ENCODE measurements at places on chromosomes 5 and 9.

GRCh38 chr5:106374956-106375355 lies 1295.8 kb downstream of the EFNA5 start:
- peak; percentile 41 for DNase-seq

DNA sequence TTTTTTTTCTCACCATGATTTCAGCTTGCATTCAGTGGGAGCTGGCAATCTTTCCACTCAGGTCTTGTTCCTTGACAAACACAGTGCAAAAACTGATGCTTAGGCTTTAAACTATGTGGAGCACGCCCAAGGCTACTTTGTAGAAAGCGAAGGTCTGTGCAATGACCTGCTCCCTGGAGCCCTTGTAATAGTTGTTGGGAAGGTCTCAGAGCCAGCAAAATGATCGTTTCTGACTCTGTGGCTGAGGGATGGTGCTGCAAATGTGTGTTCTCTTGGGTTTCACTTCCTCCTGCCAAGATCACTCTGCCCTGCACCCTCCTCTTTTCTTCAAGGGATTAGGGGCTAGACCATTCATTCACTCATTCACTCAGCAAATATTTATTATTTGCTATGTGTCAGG lies 249.7 kb upstream of the MAP3K1 start:
- DNase-seq = no peak

GRCh38 chr9:99360026-99360425 lies 137.9 kb downstream of the SEC61B start:
- no peak for DNase-seq

- DNase-seq = no peak
These were observed 78.5 kb downstream of the C9orf152 start for GRCh38 chr9:110129425-110129824.

- DNase-seq = no peak
These were observed 26.6 kb upstream of the POMT1 start for GRCh38 chr9:131475956-131476776.

DNA sequence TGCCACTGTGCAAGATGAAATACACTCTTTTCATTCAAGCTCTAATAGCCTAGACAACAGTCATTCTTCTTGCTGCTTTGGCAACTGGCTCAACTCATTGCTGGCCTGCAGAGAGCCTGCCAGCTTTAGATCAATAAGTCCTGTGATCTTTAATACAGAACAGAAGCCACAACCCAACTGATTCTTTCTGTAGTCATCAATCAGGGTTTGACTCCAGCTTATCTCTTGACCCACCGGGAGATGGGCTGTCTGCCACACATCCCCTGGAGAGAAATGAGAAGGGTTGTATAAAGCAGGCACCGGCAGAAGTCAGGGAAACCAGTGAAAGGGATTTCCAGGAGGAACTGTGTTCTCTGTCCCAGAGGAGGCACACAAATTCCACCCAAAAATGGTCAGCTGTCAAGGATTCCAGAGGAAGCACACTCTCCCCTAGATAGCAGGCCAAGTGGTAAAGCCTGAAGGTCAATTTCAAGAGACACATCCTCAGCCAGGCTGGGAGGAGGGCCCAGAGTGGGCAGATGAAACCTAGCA lies 24.5 kb downstream of the LHFPL2 start:
- no peak for DNase-seq

- no peak for DNase-seq
These were observed 72.9 kb downstream of the SERINC5 start for GRCh38 chr5:80182809-80183580.

DNA sequence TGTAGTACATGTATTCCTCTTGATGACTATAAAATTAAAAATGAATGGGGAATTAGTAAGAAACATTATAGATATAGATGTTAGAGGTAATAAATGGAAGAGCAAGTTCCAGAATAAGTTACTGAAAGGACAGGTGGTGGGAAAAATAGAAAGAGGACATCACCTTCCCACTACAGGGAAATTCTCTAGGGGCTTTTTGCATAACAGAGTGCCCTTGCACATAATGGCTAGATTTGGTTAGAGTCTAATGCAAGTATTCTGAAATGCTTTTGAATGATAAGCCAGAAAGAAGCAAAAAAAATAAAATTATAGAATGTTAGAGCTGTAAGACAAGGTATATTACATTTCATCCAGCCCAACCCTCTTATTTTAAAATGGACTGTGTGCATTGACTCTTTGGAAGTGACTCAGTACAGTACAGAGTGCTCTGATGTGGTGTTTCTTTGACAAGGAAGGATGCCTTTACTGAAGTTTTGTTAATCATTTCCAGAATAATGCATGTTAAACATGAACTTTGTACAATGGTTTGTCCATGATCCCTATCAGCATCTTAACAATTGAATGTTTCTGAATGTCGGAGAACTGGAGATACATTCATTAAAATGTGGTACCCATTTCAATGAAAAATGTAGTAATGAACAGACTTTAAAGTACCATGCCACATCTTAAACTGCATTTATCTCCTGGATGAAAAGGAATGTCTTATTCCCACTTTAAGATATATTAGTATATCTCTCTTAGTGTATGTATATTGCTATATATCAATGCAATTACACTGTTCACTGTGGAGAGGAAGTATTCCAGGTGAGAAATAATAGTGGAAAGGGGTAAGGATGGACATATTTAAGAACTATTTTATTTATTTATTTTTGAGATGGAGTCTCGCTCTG lies 391.1 kb downstream of the ADGRV1 start:
- no peak for DNase-seq

GRCh38 chr9:109031241-109031640 lies 17.9 kb upstream of the CTNNAL1 start:
- DNase-seq = no peak

- DNase-seq = no peak
These were observed 4.2 kb downstream of the SARDH start for GRCh38 chr9:133733796-133734533.

- no peak for DNase-seq
These were observed 9.9 kb upstream of the GRHPR start for GRCh38 chr9:37412431-37413151.

DNA sequence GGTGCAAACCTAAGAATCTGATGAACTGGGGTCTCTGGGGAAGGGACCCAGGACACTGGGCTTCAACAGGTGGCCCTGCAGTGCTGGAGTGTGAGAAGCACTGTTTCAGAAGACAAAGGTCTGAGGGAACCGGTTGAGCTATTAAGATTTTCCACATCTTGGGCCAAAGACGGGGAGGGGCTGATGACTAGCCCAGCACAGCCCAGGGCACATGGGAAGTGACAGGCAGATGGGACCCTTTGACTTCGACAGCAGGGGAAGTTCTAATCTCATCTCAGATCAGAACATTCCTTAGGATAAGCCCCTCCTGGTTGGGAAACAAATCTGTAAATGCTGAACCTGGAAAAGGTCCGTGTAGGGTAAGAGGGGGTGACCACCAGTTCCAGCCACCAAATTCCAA lies 67.4 kb downstream of the RAPGEF1 start:
- DNase-seq = no peak

GRCh38 chr9:72779614-72780013 lies 173.2 kb downstream of the ALDH1A1 start:
- DNase-seq = no peak

- peak; percentile 23 for DNase-seq
These were observed 99.9 kb upstream of the TLE4 start for GRCh38 chr9:79471580-79472543.

DNA sequence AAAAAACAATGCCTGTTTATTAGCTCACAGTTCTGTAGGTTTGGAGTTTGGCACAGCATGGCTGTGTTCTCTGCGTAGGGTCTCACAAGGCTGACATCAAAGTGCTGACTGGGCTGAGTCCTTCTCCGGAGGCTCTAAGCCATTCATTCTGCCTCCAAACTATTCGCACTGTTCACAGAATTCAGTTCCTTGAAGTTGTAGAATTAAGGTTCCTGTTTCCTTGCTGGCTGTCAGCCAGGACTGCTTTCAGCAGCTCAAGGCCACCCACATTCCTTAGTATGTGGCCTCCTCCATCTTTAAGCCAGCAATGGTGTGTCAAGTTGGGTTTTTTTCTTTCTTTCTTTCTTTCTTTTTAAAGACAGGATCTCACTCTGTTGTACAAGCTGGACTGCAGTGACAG lies 161.9 kb downstream of the CDH6 start:
- no peak for DNase-seq

GRCh38 chr5:179603308-179603707 lies 20.2 kb downstream of the HNRNPH1 start:
- DNase-seq = no peak

- no peak for DNase-seq
These were observed 278.9 kb upstream of the ACTBL2 start for GRCh38 chr5:57761513-57761912.

- no peak for DNase-seq
These were observed 12.9 kb upstream of the MTMR12 start for GRCh38 chr5:32325616-32326015.

DNA sequence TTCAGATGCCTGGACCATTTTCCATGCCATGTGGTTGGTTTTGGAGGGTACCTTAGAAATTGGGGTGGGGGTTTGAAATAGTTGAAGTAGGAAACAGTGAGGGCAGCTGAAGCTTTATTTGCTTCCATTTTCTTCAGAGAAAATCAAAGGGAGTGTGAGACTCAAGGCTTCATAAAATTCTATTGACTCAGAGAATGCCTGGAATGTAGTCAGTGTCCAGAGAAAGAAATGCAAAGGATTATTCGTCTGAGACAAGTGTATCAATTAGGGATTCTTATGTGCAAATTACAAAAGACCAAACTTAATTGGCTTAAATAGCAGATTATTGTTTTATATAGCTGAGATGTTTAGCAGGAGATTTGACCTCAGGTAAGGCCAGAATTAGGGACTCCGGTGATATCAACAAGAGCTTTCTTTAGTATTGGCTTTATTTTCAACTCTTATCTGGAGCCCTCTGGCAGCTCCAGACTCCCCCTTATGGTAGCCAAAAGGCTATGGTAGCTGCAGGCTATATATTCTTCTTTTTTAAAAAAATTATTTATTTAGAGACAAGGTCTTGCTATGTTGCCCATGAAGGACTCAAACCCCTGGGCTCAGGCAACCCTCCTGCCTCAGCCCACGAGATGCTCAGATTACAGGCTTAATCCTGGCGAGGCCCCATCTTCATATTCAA lies 38.9 kb downstream of the PTTG1 start:
- no peak for DNase-seq

- DNase-seq = no peak
These were observed 196.9 kb downstream of the MAST4 start for GRCh38 chr5:66793049-66793448.

DNA sequence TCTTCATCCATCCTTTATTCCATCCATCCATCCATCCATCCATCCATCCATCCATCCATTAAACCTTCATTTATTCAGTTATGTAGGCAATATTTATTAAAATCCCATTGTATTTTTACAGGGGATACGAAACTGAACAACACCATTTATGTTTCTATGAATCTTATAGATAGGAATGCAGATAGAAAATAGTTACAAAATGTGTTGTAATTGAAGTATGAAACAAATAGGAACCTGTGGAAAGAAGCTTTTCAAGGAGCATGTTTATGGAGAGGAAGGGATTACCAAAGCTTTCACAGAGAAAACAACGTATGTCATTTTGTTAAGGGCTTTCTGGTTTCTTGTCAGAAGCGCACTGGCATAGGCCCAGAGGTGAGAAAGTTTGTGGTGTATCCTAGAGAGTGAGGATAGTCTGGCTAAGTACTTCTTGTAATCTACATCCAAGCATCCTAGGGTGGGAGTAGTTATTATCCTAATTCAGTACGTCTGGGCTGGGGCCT lies 184.0 kb downstream of the CNTLN start:
- DNase-seq = no peak

- peak; percentile 89 for DNase-seq
These were observed 14.6 kb upstream of the F2R start for GRCh38 chr5:76701298-76701697.

DNA sequence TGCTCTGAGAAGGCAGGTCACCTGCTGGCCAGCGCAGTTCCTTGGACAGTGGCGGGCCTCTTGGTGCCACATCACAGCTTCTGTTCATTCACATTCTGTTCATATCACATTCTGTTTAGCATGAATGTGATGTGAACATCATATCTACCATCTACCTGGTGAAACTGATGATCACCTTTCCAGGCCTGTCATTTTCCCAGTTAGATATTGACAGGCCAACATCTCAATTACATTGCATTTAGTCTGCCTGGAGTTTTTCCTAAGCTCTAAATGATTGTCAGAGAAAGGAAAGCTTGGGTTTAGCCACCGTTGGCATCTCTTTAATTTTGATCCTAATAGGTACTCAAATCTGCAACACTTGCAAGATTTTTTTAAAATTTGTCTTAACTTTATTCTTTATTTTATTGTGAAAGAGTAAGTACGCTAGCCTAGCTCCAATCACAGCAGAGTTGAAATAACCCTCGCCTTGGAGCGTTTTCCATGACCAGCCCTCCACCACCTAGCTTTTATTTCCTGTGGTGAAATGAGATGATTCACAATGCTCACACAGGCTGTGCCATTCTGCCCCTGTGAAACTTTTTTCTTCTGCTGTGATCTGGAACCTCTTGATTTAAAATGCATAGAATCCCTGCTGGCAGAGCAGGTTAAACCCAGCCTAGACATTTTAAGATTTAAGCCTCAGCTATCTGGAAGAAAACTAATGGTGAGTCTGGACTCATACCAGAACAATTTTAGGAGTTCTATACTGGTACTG lies 225.0 kb downstream of the ESM1 start:
- no peak for DNase-seq

- no peak for DNase-seq
These were observed 72.0 kb downstream of the ALDH1A1 start for GRCh38 chr9:72880821-72881220.

DNA sequence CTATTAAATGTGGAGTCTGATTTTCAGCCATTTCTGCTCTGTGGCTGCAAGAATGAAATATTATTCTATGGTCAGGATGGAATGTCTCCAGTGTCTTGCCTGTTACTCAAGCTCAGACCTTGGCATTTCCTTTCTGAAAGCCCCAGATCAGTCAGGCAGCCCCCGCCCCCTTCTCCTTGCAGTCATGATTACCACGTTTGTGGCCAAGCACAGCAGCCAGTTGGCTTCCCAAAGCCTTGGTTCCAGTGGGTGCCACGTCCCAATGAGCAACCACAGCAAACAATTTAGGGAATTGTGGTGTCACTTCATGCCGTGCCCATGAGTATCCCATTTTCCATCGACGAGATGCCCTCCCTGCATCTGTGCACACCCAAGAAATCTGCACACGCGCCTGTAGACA lies 9.7 kb upstream of the OBP2A start:
- DNase-seq = peak; percentile 74

DNA sequence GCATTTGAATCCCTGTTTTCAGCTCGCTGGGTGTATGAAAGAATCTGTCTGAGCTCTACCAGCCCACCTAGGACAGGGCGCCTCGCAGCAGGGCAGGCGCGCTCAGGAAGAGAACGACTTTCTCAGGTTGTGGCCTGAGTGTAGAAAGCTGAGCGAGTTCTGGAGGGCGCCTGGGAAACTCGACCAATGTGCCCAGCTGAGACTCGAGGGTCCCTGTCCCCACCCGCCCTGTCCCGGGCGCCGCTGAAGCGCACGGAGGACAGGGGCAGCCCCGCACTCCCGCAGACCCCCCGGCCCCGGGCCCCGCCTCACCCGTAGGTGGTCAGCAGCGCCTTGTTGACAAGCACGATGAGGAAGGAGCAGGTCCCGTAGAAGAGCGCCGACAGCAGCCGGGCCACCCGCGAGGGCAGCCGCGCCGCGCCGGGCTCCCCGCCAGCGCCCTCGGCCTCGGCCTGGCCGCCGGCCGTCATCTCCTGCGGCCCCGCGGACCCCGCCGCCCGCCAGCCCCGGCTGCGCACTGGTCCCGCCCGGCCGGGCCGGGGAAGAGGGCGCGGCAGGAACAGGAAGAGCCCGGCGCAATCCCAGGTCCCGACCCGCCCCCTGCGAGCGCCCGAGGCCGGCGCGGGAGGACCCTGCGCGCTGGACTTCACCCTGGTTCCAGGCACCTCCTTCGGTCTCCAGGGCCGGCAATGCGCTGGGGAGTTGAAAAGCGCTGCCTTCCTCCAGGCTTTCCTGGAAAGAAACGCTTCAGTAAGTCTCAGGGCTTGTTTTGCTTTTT lies at the start of gene SLC35D2:
TSS of gene SLC35D2 (minus strand) at position 547 of the 778 bp plus-strand sequence. CDS start at position 470, 77 bp downstream.
- DNase-seq = peak; percentile 64

All from HT1080 (cell line).